Mesothelial cell of epicardium (in vitro differentiated cells): ENCODE measurements at places on chromosomes 6 and 20. TPM values are rescaled to one million over a fixed set of nuclear protein-coding genes. Genes with fewer than 3 reads are reported as not detected.
A peak's percentile ranks its signal among the peaks of the same experiment; 100 is the strongest.

- DNase-seq = no peak
These were observed 7.2 kb downstream of the PI16 start for GRCh38 chr6:36961441-36962435.

CLIC5 gene
- 1.8 to 2.4 TPM (median 2.1 TPM) in 3 replicates for total RNA-seq

KCNK15 gene
- 0.16 to 0.27 TPM (median 0.20 TPM) in 3 replicates for total RNA-seq

DNA sequence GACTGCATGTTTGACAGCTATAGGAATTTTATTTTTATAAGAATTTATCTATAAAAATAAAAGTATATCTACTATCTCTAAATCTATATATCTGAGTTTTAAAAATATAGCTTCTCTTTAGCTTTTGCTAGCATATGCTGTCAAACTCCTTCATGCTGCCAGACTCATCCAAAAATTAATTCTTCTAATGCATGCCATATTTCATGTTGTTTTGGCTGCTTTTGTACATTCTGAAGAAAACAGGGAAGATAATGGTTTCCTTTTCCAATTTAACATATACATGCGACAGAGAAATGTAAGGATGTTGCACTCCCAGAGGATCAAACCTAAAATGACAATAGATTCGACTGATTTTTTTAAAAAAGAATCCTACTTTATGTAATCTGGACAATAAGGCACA lies 577.2 kb upstream of the FLRT3 start:
- no peak for DNase-seq

DNA sequence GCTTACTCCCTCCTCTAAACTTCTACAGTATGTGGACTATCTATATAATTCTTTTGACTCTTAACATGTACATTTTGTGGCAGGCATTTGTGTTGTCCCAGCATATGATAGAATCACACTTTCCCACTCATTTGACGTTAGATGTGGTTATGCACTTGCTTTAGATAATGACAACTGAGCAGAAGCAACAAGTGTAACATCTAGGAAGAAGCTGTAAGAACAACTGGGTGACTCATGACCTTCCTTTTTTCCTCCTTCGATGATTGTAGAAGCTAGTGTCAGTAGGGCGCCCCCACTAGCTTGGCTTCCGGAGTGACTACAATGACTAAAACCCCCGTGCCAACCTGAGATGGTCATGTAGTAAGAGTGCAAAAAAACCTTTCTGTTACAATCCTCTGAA lies 74.6 kb upstream of the CEP85L start:
- no peak for DNase-seq

B3GAT2 gene
- 0.04 TPM in 1 of 3 replicates, not detected in the others for total RNA-seq

DNA sequence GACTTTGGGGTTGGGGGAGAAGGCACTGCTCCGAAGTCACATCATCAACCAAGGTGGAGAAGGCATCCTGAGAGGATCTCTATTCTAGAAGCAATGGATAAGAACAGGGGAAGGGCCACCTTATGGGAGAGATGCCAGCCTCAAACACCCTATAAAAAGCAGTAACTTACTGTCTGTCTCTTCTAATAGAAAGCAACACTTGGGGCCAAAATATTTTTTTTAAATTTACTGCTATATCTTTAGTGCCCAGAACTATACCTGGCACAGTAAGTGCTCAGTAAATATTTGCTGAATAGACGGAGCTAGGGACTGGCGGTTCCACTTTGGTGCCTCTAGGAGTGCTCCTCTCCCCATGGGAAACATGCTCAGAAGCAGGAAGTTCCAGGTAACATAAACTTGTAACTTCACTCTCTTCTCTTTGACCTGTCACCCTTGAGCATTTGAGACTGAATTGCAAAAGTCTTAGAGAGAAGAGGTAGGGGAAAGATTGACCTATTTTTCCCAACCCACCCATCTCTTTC lies 807 bp upstream of the OTOR start:
- no peak for DNase-seq

GRCh38 chr20:6579417-6579816 lies 188.1 kb upstream of the BMP2 start:
- DNase-seq = no peak

DNA sequence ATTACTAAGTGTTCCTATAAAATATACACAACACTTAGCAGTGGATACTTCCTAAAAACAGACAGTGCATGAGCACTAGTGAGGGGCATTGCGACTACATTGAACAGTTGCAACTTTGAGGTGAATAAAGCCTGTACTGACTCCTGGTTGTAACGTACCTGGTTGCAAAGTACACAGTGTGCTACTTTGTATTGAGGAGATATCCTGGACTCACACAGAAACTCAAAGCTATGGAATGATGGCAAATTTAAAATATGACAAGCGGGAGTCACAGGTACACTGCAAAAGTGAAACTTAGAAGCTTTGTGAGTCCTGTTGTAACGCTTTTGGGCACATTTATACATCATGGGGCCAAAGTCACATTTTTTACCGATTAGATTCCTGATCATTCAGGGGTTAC lies 55.6 kb upstream of the HLA-A start:
- DNase-seq = no peak

GRCh38 chr6:125099211-125100073 lies 54.1 kb upstream of the TPD52L1 start:
- peak; percentile 54 for DNase-seq

GRCh38 chr20:4730780-4731179 lies 9.1 kb downstream of the PRND start:
- no peak for DNase-seq

IL17F gene
- not detected in 3 replicates for total RNA-seq

GRCh38 chr6:74166849-74167248 lies 470.8 kb downstream of the CD109 start:
- DNase-seq = no peak

DNA sequence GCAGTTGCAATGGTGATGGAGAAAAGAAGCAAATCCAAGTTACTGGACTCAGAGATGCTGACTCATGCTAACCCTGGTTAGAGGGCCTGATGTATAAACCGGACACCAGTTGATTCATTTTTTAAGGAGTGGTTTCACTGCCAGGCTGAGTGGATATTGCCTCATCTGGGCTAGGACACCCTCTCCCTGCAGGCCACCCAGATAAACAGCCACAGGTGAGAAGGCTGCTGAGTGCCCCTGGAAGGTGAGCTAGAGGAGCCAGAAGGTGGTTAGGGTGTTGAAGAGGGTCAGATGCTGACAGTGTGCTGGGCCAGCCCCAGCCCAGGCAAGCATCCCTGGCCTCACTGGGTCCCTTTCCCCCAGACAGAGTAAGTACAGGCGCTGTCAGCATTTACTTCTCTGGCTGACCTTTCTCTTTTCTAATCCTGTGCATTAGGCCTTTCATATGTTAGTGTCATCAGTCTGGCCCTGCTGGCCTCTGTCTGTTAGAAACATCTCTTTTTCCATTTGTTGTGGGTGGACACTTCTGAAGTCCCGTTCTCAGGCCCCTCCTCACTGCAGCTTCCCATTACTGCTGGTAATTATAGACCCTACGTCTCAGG lies 13.5 kb downstream of the EPB41L1 start:
- no peak for DNase-seq

OR10C1 gene
- not detected in 3 replicates for total RNA-seq

GRCh38 chr6:40188931-40189330 lies 254.7 kb upstream of the MOCS1 start:
- DNase-seq = no peak

DEFB126 gene
- total RNA-seq = not detected in 3 replicates

DNA sequence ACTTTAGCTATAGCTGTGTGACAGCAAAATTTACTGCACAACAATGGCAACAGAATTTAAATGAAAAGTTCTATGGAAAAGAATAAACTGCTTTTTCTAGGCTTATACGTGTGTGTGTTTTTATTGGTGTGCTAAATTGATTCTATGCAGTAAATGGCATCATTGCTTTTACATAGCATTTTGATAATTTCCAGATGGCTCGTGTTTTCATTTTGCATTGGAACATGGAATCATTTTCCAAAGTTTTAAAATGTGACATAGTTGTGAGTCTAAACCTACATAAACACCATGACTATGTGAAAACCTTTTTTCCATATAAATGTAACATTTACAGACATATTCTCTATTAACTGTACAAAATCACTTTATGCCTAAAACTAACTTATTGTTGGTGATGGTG lies 127.8 kb downstream of the SIM1 start:
- no peak for DNase-seq

GRCh38 chr20:34945315-34946077 lies 10.1 kb downstream of the GSS start:
- no peak for DNase-seq

DNA sequence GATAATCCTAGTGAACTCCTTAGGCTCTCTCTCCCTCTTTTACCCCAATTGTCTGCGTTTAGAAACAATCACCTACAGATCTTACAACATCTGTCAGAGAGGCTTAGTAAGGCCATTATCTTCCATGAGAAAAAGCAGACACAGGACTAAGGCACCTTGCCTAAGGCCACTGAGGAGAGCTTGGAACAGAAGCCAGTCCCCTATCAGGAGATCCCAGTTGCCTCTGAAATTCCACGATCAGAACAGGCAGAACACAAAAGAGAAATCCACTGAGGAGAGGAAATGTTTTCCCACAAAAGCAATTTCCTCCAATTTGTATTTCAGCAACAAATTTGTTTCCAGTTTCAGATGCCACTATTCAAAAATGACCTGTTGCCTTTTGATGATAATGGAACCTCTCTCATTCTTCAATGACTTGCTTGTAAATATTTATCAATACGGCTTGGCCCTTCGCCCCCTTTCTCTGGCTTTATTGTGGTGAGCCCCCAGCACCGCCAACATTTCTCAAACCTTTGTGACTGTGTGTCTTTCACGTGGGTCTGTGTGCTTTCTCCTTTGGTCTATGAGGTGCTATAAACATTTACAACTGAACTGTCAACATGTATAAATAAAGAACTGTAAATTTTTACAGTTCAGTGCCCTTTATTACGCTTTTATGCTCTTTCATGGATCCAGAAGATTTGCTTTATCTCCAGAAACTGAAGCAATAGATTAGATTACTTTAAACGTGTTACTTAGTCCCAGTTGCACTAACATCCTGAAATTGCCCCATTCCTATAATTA lies 187.8 kb upstream of the PHACTR1 start:
- DNase-seq = no peak

- DNase-seq = no peak
These were observed 49.0 kb downstream of the STK35 start for GRCh38 chr20:2150660-2151059.

DNA sequence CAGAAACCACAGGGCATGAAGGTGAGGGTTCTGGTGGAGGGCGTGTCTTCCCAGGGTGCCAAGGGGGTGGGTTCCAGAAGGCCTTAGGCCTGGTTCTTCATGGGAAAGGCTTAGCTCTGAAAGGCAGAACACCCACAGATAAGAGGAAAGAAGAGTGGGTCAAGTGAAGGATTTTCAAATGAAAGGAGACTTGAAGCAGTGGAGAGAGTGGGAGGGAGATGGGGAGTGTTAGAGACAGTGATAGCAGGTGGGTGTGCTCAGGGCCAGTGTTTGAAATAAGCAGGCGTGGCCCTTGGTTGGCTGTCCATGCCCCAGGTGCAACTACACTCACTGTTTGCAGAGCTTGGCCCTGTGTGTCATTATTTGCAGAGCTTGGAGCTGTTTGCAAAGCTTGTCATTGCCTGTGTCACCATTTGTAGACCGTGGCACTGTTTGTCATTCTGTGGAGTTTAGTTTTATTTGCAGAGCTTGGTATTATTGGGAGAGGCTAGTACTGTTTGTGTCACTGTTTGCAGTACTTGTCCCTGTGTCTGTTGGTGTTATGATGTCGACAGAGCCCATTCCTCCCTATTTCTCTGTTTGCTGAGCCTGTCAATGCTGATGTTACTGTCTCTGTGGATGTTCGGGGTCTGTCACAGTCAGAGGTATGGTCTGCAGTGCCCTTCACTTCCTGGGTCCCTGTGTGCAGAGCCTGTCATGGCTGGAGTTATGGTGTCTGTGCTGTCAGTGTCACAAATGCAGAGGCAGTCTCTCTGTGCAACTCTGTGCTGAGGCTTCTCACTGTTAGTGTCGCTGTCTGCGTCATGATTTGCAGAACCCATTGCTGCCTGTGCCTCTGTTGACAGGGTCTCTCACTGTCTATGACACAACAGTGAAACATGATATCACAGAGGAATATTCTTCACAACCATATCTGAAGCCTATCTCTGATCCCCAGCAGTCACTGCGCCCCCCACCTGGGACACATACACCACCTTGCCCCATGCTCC lies 127.7 kb upstream of the LRFN2 start:
- DNase-seq = no peak
